ENCODE measurements at places on chromosomes 6 and 20.

GRCh38 chr6:53151676-53152075, 3.0 kb upstream of the GCM1 start:
- no peak for DNase-seq

- DNase-seq = no peak
Measured at GRCh38 chr20:37755665-37756064, 61.8 kb downstream of the CTNNBL1 start.

DNA sequence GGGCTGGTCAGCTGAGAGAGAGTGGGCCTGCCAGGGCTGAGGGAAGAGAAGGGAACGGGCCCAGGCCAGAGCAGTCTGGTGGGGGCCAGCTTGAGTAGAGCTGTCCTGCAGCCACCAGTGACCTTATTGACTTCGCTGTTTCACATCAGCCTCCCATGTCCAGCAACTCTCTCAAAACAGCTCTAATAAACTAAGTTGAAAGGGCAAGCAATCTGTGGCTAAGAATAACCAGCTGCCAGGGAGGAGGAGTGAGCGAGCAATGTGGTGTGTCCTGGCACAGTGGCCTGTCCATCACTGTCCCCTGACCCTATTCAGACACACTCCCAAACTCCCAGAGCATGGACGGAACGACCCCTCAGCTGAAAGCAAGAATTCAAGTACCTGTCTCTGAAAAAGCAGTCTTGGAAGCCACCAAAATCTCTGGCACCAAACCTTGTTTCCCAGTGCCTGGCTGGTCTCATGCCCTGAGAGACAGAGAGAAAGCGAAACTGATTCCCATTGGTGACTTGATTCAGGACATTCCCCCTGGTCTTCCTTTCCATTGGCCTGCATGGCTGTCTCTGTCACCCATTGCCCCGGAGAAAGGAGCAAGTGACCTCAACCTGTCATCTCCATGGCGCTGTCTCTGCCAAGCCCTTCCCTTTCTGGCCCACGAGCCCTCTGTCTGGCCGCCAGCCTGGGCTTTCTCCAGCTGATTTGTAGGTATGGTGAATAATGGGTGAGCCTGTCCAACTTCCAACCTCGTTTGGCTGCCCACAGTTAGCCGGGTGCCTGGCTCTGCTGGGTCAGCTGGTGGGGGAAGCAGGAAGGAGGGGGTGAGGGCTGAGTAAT, at the start of gene DDO:
DDO (minus strand) TSS at position 490 of the 831 bp plus-strand sequence. CDS start 2,113 bp downstream, outside the sequence.
- no peak for DNase-seq

DNA sequence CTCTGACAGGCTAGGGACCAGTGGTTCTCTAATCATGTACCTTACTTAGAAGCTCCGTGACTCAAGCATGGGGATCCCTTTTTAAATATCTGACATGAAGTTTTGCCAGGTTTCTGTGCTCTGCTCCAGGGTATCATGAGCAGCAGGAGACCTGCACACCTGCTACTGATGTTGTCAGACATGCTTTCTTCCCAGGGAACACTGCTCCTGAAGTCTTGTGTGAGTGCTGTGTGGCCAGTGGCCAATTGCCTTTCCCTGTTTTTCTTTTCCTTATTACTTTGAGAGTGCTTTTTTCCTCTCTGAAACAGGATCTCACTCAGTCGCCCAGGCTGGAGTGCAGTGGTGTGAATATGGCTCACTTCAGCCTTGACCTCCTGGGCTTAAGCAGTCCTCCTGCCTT, 26.4 kb downstream of the SLX4IP start:
- DNase-seq = no peak

GRCh38 chr6:92110403-92110802, 1309.0 kb downstream of the EPHA7 start:
- no peak for DNase-seq

DNA sequence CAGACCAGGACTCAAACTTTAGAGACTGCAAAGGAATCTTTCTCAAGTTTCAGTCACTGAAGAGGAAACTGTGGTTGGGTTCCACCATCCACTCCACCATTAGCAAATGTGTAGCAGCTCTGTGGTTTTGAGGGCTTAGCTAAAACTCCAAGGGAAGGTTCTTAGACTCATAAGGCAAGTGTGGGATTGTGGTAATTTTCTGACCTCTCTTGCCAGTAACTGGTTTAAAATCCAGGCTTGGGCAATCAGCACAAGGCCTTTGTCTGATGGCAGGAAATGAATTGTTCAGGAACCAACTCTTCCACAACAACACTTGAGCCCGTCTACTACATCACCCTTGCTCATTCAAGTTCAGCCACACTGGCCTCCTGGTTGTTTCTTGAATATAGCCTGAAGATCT, 68.6 kb upstream of the FBXL4 start:
- no peak for DNase-seq

DNA sequence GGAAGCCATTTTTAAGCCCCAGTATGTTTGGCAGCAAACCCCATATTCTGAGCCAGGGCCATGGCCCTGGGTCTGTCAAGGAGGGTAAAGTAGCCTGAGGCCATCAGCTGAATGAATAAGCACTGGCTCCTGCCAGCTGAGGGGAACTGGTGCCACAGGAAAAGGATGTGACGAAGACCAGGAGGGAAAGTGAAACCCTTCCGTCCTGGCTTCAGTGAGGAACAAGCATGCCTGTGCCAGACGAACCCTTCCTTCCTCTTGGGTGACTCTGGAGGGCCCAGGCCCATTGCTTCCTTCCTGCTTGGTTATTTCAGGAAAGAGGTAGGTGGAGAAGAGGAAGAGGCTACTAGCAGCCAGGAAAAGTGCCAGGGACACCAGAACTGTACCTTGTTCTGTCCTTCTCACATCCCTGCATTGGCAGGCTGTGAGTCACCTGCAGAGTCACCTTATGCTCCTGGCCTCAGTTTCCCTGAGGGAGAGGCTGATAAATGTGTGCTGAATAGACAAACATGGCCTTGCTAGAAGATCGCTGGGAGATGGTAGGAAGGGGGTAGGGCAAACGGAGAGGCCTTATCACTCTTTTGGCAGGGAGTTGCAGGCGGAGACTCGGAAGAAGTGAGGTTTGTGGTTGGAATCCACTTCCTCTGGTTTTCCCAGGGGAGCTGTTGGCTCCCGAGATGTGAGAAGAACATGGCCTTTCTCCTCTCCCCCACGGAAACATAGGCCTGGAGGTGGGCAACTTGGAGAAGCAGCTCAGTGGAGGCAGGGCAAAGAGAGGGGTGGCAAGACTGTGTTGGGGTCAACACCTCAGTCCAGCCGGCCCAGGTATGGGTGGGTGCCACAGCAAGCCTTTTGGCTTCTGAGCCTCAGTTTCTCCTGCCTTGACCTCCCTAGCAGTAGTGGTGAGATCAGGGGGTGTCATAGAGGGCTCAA, 37.4 kb downstream of the COX4I2 start:
- DNase-seq = peak; percentile 38

DNA sequence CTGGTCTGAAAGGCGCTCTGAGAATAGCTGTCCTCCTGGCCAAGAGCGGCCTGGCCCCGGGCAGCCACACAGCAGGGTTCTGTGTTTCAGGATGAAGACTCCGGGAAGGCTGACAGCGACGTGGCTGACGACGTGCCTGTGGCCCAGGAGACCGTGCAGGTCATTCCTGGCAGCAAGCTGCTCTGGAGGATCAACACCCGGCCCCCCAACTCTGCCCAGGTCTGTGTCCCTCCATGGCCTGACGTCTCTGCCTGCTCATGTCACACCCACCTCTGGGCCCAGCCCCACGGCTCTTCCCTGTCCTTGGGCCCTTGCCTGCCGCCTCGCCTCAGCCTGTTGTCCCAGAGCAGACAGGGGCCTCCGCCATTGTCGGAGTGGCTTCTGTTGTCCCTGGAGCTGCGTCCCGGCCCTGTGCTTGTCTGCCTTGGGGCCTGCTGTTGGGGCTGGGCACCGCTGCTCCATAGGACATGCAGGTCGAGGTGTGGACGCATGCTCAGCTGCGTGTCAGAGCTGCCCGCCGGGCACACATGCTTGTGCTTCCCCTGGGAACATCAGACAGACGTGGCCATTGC, 16.2 kb upstream of the ADRM1 start:
- DNase-seq = no peak

DNA sequence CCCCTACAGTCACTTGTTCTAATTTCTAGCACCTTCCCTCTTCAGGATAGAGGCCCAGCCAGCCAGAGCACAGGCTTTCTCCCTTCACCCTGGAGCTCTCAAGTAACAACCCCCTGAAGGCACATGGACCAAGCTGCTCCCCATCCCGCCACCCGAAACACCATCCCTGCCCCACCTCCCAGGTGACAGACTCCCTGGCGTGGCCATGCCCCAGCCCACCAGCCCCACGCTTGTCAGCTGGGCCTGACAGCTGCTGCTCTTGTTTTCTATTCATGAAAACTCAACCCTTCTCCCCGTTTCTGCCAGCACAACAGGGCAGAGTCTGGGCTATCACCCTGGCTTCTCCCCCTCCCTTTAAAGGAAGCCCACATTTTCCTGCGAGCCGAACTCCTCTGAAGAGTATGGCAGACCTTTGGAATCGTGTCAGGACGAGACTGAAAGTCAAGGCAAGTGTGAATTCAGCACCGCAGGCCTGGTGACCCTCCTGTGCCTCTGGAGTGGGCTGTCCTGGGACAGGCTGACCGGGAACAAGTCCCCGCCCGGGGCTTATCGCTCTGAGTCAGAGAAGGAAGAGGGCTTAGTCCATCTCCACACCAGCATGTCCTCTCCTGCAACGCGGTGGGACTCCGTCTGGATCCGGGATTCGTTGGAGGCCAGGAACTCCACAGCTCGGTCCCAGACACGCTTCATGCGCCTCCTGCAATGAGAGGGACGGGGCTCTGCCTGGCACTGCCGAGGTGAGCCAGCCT, 16.7 kb downstream of the LEMD2 start:
- DNase-seq = no peak

- no peak for DNase-seq
Measured at GRCh38 chr6:24415753-24416152, 13.0 kb downstream of the MRS2 start.

GRCh38 chr20:48052475-48052835, 267.2 kb upstream of the SULF2 start:
- no peak for DNase-seq

DNA sequence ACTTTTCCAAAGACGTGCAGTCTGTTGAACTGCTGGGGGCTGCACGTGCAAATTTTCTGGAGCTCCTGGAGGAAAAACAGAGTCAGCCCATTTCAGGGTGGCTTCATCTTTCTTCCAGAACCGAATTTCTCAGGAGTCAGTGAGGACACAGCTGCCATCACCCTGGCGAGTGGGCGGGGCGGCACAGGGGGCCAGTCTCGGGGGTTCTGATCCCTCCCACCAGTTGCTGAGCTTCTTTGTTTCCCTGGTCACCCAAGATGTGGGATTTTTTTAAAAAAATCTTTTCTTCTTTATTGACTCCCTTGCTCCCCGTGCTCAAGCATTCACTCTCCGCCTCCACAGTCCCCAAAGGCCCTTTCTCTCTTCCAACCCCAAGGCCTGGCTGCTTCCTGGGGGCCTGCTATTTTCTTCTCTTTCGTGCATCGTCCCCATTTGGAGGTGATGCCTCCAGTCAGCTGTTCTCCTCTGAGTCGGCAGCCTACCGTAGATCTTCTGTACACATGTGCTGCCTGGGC, 8.9 kb downstream of the C6orf118 start:
- DNase-seq = no peak

DNA sequence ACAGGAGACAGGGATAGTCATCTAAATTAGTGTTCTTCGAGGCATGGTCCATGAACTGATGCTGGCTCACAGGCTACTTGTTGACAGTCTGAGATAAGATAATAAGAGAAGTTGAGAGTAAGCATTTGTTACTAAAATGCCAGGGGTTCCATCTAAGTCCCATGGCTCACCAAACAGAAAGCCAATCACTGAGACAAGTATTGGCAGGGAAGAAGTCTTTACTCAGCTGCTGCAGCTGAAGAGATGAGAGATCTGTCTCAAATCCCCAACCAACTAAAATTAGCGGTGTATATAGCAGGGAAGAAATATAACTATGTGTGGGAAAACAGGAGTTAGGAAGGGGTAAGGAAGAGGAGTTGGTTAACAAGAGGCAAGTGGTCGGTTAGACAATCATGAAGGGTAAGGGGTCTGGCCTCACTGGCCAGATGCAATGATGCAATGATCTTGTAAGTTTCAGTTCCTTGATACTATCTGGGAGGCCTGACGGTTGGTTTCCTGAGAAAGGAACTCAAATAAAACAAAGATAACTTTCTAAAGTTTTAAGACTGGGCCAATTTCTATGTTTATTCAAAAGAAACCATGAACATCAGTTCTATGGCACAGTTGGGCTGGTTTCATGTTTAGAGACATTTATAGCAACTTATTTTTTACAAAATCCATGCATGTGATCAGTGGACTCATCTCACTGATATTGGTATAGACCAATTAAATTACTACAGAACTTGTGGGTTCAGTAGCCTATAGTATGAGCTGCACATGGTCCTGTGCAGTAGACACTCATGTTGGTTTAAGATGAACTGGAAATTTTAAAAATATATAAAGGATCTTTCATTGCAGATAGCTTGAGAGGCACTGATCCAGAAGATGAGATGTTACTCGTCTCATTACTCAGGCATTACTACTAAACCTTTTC, 9.9 kb upstream of the HEBP2 start:
- DNase-seq = no peak

DNA sequence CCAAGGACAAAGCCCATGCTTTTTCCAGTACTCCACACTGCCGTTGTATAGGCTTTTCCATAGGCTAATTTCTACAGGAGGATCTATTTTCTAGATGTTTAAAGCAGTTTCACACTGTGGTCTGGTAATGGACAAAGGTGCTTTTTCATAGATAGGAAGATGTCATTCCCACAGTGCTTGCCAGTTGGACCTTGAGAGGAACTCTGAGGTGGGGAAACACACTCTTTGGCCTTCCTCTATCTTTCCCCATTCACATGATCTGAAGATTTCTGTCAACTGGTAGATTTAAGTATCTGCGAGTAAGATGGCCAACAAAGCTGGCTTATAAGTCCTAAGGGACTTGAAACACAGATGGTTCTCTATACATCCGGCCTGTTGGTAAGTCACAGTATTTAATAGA, 477.3 kb downstream of the UTRN start:
- DNase-seq = no peak

DNA sequence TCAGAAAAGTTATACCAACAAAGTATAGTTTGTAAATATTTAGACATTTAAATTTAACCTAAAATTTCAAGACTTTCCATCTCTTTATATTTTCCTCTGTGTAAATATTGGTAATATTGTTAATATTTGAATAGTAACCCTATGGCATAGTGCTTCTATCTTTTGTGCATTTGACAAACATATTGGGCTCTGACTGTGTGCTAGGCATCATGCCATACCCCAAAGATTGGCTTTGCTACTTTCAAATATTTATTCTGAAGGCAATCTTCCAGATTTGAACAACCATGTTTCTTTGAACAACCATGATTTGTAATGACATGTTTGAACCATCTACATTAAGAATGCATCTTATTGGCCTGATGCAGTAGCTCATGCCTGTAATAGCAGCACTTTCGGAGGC, 15.5 kb upstream of the PRDM1 start:
- DNase-seq = no peak

DNA sequence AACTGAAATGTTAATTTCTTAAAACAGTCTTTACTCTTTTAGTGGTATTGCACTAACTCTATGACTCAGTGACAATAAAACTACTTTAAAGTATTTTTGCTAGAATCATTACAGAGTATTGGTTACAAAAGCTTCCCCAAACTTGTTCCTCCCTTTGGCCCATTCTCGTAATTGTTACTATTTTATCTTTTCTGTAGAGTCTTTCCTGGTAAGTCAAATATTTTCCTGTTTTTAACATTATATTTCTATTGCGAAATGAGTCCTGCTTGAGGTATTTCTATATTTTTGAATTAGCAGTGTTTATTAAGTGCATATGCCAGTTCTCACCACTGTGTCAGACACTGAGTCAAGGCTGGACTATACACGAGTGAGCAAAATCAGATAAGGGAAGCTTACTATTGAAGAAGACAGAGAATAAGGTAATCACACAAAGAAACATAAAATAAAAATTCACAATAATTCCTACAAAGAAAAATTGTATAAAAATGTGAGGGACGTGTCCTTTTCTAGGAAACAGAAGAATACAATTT, 970.5 kb downstream of the EYS start:
- no peak for DNase-seq

Data from T follicular helper cell (primary cell).